ENCODE measurements at places on chromosomes 2 and 18.

- DNase-seq: no peak
These were observed 64.4 kb downstream of the CIB4 start for GRCh38 chr2:26576565-26577441.

GRCh38 chr2:17879913-17880274 is 1.4 kb downstream of the KCNS3 start:
- no peak for DNase-seq

GRCh38 chr2:193199322-193199721 is 1004.6 kb upstream of the TMEFF2 start:
- no peak for DNase-seq

GRCh38 chr2:236576953-236577352 is 7.3 kb downstream of the ACKR3 start:
- DNase-seq: no peak

- DNase-seq: no peak
These were observed 1.5 kb upstream of the PELI1 start for GRCh38 chr2:64145714-64146113.

DNA sequence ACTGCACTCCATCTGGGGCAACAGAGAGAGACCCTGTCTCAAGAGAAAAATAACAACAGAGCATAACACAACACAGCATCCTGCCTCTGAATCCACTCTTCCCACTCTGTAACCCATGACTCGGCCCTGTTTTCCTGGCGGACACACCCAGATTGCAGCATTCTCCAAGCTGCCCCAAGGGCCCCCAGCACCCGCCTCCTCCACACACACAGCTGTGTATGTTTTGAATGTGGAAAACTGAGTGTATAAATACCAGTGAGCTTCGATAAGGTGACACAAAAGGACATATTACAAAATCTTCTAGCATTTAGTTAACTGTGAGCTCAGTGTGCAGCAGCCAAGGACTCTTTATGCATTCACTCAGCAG is 13.0 kb downstream of the IMPA2 start:
- DNase-seq: no peak

DNA sequence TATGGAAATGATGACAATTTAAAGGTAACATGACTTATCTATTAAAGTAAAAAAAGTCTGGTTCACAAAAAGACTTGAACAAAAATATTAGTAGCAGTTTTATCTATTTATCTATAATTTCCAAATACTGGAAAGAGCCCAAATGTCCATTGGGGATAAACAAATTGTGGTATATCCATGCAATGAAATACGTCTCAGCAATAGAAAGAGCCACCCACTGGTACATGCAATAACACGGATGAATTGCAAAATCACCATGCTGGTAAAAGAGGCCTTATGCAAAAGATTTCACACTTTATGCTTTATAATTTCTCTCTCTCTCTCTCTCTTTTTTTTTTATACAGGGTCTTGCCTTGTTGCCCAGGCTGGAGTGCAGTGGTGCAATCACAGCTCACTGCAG is 91.4 kb upstream of the ASAP2 start:
- DNase-seq: no peak

GRCh38 chr18:48958951-48959350 is 8.2 kb upstream of the SMAD7 start:
- no peak for DNase-seq

DNA sequence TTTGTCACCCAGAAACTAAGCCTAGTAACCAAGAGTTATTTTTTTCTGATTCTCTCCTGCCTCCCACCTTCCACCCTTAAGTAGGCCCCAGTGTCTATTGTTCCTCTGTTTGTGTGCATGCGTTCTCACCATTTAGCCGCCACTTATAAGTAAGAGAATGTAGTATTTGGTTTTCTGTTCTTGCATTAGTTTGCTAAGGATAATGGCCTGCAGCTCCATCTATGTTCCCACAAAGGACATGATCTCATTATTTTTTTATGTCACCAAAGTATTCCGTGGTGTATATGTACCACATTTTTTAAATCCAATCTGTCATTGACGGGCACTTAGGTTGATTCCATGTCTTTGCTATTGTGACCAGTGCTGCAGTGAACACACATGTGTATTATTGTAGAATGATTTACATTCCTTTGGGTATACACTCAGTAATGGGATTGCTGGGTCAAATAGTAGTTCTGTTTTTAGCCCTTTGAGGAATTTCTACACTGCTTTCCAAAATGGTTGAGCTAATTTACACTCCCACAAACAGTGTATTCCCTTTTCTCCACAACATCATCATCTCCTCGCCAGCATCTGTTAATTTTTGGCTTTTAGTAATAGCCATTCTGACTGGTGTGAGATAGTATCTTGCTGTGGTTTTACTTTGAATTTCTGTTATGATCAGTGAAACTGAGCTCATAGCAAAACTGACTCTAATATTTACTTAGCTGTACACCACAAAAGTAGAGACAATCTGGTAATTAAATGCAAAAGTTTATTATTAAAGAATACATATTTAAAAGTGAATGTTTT is 660.1 kb upstream of the SLC8A1 start:
- DNase-seq: no peak

DNA sequence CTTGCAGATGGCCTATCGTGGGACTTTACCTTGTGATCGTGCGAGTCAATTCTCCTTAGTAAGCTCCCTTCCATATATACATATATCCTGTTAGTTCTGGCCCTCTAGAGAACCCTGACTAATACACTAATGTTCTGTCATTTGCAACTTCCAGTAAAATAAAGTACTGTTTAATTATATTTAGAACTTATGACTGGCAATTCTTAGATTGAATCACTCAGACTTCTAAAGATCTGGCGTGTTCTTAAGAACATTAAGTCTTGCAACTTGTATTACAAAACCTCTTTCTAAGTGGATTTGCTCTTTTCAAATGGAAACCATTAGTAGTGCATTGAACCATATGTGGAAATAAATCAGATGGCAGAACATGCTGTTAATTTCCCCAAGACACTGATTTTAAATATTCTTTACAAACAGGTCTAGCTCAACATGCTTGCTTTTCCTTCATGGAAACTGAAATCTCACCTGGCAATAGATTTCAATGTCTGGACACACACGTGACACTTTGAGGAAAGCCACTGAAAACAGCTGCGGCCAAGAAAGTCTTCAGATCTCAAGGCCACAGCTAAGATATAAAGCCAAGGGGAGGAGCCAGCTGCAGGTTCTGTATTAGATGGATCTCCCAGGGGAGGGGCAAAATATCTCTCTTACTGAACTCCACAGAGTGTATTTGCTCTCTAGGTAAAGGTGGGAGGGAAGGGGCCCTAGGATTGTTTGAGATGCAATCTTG is 50.6 kb downstream of the PMAIP1 start:
- DNase-seq: no peak

DNA sequence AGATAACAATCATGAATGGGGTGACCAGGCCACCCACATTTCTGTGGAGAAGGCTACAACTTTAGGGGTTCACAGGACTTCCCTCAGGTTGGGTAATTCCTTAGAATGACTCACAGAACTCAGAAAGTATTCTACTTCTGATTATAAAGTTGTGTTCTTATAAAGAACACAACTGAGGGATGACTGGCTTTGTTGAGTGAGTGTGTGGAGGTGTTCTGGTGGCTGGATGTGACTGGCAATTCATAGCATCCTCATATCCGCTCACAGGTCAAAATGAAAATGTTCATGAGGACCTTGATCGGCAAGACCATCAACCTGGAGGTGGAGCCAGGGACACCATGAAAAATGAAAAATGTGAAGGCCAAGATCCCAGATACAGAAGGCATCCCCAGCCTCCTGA is 143.3 kb upstream of the CAB39 start:
- no peak for DNase-seq

GRCh38 chr2:182650704-182651103 is 65.4 kb upstream of the DNAJC10 start:
- DNase-seq: no peak

GRCh38 chr18:49456794-49457193 is 3.7 kb downstream of the DYM start:
- no peak for DNase-seq

- DNase-seq: no peak
These were observed 57.4 kb downstream of the CYP26B1 start for GRCh38 chr2:72090271-72090720.

DNA sequence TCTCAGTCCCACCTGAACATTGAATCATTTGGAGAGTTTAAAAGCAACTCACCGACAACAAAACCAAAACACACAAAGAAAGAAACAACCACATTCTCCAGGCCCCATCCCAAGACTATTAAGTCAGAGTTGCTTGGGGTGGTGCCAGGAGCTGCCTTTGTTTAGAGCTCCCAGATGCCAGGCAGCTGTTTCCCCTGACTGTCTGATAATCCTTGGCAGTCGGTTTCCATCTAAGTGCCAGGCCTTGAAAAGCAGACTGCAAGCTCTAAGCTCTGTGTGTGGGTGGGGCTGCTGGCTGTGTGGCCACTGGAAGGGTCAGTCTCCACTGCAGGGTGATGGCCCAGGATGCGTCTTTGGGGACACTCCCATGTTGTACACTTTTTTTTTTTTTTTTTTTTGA is 255.3 kb upstream of the AGAP1 start:
- DNase-seq: no peak

- no peak for DNase-seq
These were observed 612.8 kb downstream of the RNF144A start for GRCh38 chr2:7530001-7530400.

- DNase-seq: no peak
These were observed 5.0 kb upstream of the ALPK2 start for GRCh38 chr18:58633874-58634273.

- no peak for DNase-seq
These were observed 16.6 kb upstream of the HRH4 start for GRCh38 chr18:24443870-24444269.

DNA sequence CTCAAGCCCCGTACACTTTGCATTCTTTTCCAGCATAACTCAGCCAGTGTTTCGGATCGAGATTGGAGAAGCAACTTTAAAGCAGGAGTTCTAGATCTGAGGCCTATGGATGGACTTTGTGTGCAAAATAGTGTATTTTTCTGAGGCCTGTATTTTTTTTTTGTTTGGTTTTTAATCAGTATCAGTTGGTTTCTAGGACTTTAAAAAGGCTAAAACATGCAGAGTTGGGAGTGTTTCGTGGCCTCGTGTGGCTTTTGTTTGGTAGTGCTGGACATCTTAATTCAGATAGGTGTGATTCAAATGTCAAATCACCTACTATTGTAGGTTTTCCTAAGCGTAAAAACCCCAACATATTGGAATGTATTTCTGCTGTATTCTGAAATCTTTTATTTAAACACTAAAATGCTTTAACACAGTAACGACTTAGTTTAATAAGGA is 282 bp upstream of the PUS10 start:
- DNase-seq: no peak

GRCh38 chr18:70907673-70908072 is 618.8 kb downstream of the SOCS6 start:
- no peak for DNase-seq

- DNase-seq: no peak
These were observed 32.2 kb downstream of the USP34 start for GRCh38 chr2:61438670-61439069.

- no peak for DNase-seq
These were observed 147.6 kb downstream of the ESCO1 start for GRCh38 chr18:21452796-21453510.

GRCh38 chr2:170503971-170504809 is 210.9 kb upstream of the SP5 start:
- DNase-seq: no peak

DNA sequence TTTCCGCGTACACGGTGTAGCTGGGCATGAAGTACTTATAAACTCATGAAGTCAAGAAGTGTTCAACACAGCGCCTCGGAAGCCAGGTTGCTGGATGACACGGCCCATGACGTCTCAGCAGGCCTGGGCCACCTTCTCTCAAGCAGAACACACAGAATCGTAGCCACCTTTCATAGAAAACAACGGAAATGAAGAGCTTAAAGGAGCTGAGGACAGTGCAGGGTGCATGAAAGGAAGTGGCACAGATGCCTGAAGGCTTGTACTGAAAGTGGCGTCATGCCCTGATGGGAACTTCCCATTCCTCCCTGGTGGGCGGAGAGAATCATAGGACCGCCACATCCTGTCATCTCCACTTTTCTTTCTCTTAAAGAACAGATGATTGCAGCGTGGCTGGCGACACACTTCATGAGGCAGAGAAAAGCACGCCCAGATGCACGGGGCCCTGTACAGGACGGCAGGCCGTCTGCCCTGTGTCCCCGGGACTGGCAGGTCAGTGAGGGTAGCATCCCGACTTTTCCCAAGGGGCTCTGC is 31.1 kb downstream of the HDAC4 start:
- peak; percentile 90 for DNase-seq

DNA sequence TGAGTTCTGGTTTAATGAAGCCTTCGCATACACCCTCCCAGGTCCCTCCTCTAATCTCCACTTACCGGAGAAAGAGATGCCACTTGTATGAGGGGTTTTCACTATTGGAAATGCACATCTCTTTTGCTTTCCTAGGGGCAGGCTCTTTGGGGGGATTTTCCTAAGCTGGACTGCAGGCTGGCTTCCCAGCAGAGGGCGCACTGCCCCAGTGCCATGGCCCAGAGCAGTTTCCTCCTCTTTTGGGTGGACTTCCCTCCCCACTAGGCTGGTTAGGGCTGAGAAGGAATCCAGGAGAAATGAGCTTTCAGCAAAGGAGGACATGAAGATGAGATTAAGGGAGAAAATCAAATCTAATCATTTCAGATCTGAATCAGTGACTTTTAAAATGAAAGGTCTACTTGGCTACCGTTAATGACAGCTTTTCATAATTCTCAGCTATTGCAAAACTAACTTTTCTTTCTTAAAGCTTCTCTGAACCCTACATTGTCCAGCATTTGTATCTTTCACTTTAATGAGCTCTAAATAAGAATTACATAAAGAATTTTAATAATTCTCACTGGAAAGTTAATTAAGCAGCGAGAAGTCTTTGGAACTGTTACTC is 784.1 kb upstream of the FANCL start:
- peak; percentile 18 for DNase-seq

- DNase-seq: peak; percentile 63
These were observed 31.8 kb upstream of the INPP4A start for GRCh38 chr2:98412751-98413458.

- DNase-seq: no peak
These were observed 24.1 kb downstream of the MRPL35 start for GRCh38 chr2:86223140-86223926.

DNA sequence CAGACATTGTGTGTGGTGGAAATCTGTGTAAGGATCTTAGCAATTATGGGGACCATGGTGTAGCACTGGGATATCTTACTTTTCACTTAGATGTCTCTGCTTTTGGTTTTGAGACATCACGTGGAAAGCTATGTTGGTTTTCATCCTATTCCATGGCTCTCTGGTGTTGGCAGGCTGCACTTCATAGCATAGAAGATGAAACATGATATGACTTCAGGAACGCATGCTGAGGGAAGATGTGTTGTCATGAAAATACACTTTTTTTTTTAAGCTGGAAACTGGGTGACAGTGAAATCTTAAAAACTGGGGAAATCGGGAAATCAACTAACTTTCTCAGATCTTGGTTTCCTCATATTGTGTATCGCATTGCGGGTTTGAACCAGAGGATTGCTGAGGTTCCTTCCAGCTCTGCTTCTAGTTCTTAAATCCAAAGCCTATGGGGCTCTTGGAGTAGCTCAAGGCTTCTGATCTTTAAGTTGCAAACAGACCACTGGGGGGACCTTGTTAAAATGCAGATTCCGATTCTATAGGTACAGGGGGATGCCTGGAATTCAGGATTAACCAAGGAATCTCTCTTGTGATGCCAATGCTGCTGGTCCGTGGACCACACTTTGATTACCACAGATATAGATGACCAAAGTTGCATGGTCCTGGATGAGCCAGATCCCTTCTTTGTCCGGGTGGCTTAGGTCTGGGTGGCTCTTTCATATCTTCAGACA is 160.7 kb downstream of the SH3RF3 start:
- DNase-seq: no peak

- DNase-seq: no peak
These were observed 31.6 kb downstream of the RBBP8 start for GRCh38 chr18:22964722-22965121.

All from germinal center (tissue), 1 donor.